Dorsolateral prefrontal cortex (tissue), 122 donors: ENCODE measurements at places on chromosomes 4 and X. TPM values are rescaled to one million over a fixed set of nuclear protein-coding genes. Genes with fewer than 3 reads are reported as not detected.

DNA sequence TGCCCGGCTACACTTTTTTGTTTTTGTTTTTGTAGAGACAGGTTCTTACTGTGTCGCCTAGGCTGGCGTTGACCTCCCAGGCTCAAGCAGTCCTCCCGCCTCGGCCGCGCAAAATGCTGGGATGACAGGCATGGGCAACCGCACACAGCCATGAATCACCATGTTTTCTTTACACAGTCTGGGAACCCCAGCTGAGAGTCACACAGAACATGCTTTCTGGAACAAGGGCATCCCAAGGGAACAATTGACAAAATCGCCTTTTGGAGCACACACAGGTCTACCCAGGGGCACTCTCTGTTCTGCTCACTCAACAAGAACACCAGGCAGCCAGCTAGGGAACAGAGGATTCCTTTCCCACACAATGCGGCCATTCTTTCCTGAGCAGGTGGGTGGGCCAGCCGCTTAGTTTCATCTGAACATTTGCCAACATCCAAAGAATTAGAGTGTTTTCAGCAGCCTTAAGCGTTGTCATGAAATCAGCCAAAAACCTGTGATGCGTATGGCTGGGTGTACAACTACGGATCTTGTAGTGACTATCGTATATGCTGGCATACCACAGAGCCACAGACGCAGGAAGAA lies 15.7 kb downstream of the PRKX start:
- DNase-seq = no peak

GRCh38 chr4:26081795-26082498 lies 167.9 kb downstream of the SMIM20 start:
- DNase-seq = no peak

GRCh38 chr4:8725845-8726244 lies 133.3 kb downstream of the CPZ start:
- peak; percentile 8 for DNase-seq

GRCh38 chr4:40897557-40898203 lies 147.9 kb downstream of the NSUN7 start:
- peak; percentile 72 for DNase-seq

GRCh38 chrX:13266641-13267345 lies 53.1 kb downstream of the ATXN3L start:
- no peak for DNase-seq

POF1B gene
- total RNA-seq = not detected

CDS1 gene
- total RNA-seq = 19.3 TPM

GLOD5 gene
- not detected for total RNA-seq

MAP7D3 gene
- total RNA-seq = 2.8 TPM

TMPRSS11D gene
- not detected for total RNA-seq

NLRP2B gene
- 1.2 TPM for total RNA-seq
